Gastrocnemius medialis (tissue), 4 donors: ENCODE measurements at places on chromosomes 13 and 19. TPM values are rescaled to one million over a fixed set of nuclear protein-coding genes. Genes with fewer than 3 reads are reported as not detected.

UQCR11 gene
- 167 TPM for total RNA-seq

ZNF571 gene
- 1.5 TPM for total RNA-seq

GJB2 gene
- 0.72 TPM for total RNA-seq

LGALS14 gene
- total RNA-seq: not detected

CAPN12 gene
- total RNA-seq: 0.42 TPM

STARD13 gene
- total RNA-seq: 15.0 TPM

ATP4A gene
- not detected for total RNA-seq

C5AR2 gene
- total RNA-seq: 0.97 TPM

PNMA8A gene
- total RNA-seq: 0.13 TPM

DNA sequence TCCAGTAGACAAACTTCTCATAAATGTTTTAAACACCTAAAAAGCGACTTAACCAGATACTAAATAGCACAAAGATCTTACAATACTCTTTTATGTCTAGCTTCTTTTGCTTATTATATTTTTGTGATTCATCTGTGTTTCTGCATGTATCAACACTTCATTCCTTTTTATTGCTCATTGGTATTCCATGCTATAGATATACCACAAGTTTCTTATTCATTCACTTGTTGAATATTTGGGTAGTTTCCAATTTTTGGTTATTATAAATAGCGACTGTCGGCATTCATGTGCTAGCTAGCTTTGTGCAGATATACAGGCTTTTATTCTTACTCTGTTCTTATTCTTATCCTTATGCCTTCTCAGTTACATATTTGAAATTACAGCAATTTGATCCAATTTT, 50.0 kb upstream of the RGCC start:
- H3K4me3 ChIP-seq: no peak overlapping the region
- no peaks in the 10 kb centered on the region for H3K27me3 ChIP-seq
- H3K36me3 ChIP-seq: no peaks in the 10 kb centered on the region
- no peaks in the 10 kb centered on the region for H3K4me1 ChIP-seq

DNA sequence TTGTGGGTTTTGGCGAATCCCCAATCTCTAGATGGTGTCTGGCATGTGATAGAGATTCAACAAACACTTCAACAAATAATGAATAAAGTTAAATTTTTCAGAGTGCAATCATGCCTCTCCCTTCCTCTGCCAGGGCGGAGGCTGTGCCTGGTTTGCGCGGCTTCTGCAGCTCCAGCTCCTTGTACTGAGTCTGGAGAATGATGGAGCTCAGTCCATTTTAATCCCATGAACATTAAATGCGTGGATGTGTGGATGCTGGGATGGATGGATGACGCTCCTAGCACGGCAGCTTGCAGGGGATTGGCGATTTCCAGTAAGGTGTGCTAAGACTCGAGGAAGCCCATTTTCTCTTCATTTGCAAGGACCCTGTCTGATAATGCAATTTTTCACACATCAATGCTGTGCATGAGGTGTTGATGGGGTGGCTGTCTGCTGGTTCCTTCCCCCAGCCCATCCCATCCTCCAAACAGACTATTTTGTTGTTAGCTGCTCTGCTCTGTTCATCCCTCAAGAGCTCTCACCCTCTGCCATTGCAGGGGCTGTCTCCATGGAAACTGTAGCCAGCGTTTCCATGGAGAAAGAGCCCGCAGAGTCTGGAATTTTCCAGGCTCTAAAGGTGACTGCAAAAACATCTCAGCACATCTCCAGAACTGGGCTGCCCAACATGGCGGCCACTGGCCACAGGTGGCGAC, 92.6 kb upstream of the PEG3 start:
- no peaks in the 10 kb centered on the region for H3K36me3 ChIP-seq
- H3K4me3 ChIP-seq: no peak overlapping the region
- H3K27ac ChIP-seq: no peak overlapping the region
- no peak for DNase-seq

GRCh38 chr13:93233997-93234416, 7.4 kb downstream of the GPC6 start:
- no peak overlapping the region for H3K4me3 ChIP-seq
- no peak overlapping the region for H3K27ac ChIP-seq
- no peak for DNase-seq
- peaks cover under 1% of the 10 kb centered on the region for H3K27me3 ChIP-seq
- no peaks in the 10 kb centered on the region for H3K4me1 ChIP-seq

GRCh38 chr13:51625555-51626345, 41.5 kb downstream of the WDFY2 start:
- peaks cover 18% of the 10 kb centered on the region for H3K4me1 ChIP-seq
- DNase-seq: no peak
- no peaks in the 10 kb centered on the region for H3K36me3 ChIP-seq
- H3K4me3 ChIP-seq: no peak overlapping the region

DNA sequence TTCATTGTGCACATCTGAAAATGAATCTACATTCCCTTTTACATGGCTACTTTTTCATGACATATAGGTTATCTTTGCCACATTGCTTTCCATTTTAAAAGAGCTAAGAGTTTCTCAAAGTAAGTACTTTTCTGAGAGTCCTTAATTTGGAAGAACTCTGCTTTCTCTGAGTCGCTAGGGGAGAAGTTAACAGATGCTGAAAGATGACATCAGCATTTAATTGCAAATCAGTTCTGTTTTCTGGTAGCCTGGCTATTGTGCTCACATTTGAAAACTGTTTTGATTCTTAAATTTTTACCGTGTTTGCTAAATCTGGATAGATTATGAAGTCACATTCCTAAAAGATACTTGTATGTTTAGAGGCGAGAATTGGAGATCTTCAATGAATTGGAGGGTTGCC, 107.7 kb upstream of the C1QTNF9B start:
- no peak for DNase-seq

- peaks cover 4% of the 10 kb centered on the region for H3K4me1 ChIP-seq
- no peak for DNase-seq
- H3K4me3 ChIP-seq: peak overlapping the region; percentile 36
- peaks cover 75% of the 10 kb centered on the region for H3K27me3 ChIP-seq
- no peak overlapping the region for H3K27ac ChIP-seq
- H3K36me3 ChIP-seq: no peaks in the 10 kb centered on the region
These were observed 2.8 kb downstream of the MAST1 start for GRCh38 chr19:12841094-12841493.

DNA sequence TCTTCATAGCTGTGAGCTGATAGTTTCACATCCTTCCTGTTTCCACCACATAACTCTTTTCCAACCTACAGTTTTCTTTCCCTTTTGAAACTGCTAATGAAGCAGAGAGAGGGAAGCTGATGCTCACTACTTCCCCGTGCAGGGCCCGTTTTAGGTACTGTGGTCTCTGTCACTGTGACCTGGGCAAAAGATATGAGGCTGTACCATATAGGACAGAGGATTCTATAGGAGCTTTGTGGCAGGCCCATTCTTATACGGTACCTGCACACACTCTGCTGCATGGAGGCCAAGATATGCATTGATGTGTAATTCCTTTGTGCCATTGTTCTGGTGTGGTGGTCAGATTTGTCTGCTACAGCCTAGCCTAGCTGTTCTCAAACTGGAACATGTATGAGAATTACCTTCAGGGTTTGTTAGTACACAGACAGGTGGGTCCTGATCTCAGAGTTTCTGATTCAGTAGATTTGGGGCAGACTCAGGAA, 577.3 kb downstream of the LMO7 start:
- H3K27me3 ChIP-seq: no peaks in the 10 kb centered on the region
- H3K4me1 ChIP-seq: no peaks in the 10 kb centered on the region
- no peak for DNase-seq
- no peaks in the 10 kb centered on the region for H3K36me3 ChIP-seq
- no peak overlapping the region for H3K4me3 ChIP-seq

- DNase-seq: no peak
- no peak overlapping the region for H3K4me3 ChIP-seq
- H3K27me3 ChIP-seq: no peaks in the 10 kb centered on the region
- no peaks in the 10 kb centered on the region for H3K4me1 ChIP-seq
- H3K27ac ChIP-seq: no peak overlapping the region
- no peaks in the 10 kb centered on the region for H3K36me3 ChIP-seq
These were observed 528.7 kb downstream of the RFC3 start for GRCh38 chr13:34346626-34347025.

DNA sequence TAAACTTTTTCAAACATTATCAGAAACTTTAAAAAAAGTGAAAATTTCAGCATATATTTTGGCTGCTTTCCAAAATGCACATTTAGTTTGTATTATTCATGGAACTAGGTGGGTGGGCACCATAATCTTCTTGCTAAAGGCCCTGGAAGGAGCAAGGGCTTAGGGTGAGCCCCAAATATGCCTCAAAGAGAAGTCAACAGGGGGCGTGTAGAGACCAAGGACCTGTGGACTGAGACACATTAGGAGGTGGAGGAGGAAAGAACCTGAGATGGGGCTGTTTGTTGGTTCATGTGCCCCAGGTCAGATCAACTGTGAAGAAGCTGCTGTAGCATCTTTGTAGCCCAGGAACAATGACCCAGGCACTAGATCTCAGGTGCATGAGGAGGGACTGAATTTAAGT, 79.6 kb upstream of the OLFM4 start:
- no peak for DNase-seq
- no peak overlapping the region for H3K27ac ChIP-seq
- no peaks in the 10 kb centered on the region for H3K36me3 ChIP-seq
- no peaks in the 10 kb centered on the region for H3K27me3 ChIP-seq
- H3K4me1 ChIP-seq: no peaks in the 10 kb centered on the region
- no peak overlapping the region for H3K4me3 ChIP-seq

DNA sequence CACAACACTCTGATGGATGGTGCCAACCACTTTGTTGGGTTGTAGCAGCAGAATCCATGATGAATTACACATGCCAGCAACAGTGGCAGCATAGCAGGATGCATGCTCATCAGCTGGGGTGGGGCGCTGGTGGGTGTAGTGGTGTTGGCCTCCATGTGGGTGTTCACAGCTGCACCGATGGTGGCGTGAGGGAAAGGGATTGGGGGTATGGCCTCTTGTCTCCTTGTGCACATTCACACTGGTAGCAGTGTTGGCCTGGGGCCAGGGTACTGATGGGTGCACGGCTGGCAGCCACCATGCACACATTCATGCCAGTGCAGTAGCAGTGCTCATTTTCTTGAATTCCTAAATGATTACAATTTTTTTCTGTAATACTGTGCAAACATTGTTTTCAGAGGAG, 2748.8 kb upstream of the PCDH20 start:
- no peak for DNase-seq
- H3K4me3 ChIP-seq: no peak overlapping the region
- H3K27me3 ChIP-seq: no peaks in the 10 kb centered on the region
- H3K4me1 ChIP-seq: no peaks in the 10 kb centered on the region

DNA sequence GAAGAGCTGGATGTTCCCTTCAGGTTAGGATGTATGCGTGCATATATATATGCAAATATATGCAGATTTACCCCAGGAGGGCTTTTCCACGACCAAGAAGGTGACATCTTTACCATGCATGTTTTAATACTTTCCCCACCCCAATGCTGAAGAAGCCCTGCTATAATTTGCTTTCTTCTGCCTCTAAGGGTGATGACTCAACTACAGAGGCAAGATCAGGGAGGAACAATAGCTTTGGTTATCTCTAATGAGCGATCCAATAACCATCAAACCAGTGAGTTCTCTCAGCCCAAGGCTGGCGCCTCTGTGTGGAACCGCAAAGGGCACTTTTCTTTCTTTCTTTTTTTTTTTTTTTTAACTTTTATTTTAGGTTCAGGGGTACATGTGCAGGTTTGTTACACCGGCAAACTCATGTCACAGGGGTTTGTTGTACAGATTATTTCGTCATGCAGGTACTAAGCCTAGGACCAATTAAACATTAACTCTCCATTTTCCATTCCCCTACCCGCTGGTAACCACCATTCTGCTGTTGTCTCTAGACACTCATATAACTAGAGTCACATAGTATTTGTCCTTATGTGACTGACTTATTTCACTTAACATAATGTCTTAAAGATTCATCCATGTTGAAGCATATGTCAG, 25.7 kb upstream of the UBE2L5 start:
- DNase-seq: no peak
- no peak overlapping the region for H3K4me3 ChIP-seq
- no peaks in the 10 kb centered on the region for H3K36me3 ChIP-seq
- H3K27me3 ChIP-seq: no peaks in the 10 kb centered on the region

DNA sequence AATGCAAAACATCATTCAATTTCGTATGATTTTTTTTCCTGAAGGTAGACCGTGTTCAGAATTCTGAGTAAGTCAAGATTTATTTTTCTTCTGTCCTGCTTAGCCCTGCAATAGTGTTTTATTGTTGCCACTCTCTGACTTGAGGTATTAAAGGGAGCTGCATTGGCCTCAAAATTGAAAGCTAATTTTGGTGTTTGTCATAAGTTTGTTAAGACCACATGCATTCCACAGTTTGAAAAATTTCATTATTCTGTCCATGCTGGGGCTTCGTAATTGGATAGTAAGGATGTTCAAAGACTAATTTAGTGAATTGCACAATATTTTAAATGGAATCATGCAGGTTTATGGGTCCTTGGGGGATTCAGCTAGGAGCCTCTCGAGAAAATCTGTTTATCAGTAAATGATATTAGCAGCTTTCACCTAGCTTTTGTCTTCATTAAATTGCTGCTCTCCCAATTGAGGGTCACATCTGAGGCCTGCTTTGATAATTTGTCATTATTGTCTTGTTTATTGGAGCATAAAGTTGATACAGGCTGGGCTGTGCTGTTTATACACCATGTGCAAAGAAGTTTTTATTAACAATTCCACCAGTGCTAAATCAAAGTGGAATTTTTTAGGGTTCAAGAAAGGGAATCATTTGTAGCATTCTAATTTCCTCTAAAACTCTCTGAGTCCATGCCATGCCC, 339.8 kb upstream of the OBI1 start:
- no peaks in the 10 kb centered on the region for H3K27me3 ChIP-seq
- no peak overlapping the region for H3K27ac ChIP-seq
- H3K4me3 ChIP-seq: no peak overlapping the region
- no peaks in the 10 kb centered on the region for H3K36me3 ChIP-seq

- H3K36me3 ChIP-seq: no peaks in the 10 kb centered on the region
- DNase-seq: no peak
- no peak overlapping the region for H3K4me3 ChIP-seq
- H3K27ac ChIP-seq: peak overlapping the region; percentile 85
- peaks cover 15% of the 10 kb centered on the region for H3K4me1 ChIP-seq
- no peaks in the 10 kb centered on the region for H3K27me3 ChIP-seq
These were observed 12.2 kb upstream of the UBE2L5 start for GRCh38 chr13:30409886-30410704.

- no peak for DNase-seq
- H3K27me3 ChIP-seq: no peaks in the 10 kb centered on the region
- no peaks in the 10 kb centered on the region for H3K4me1 ChIP-seq
- peaks cover 76% of the 10 kb centered on the region for H3K36me3 ChIP-seq
- no peak overlapping the region for H3K27ac ChIP-seq
- H3K4me3 ChIP-seq: no peak overlapping the region
These were observed 7.6 kb downstream of the ZNF418 start for GRCh38 chr19:57927587-57927986.

GRCh38 chr13:73754241-73754640, 380.0 kb downstream of the KLF12 start:
- no peak for DNase-seq
- H3K27me3 ChIP-seq: no peaks in the 10 kb centered on the region
- peaks cover 9% of the 10 kb centered on the region for H3K4me1 ChIP-seq
- H3K4me3 ChIP-seq: no peak overlapping the region
- H3K27ac ChIP-seq: no peak overlapping the region
